ENCODE measurements at places on chromosomes 5 and 9.

- peak; percentile 48 for DNase-seq
Measured at GRCh38 chr9:124941679-124942561, 1.0 kb upstream of the GOLGA1 start.

DNA sequence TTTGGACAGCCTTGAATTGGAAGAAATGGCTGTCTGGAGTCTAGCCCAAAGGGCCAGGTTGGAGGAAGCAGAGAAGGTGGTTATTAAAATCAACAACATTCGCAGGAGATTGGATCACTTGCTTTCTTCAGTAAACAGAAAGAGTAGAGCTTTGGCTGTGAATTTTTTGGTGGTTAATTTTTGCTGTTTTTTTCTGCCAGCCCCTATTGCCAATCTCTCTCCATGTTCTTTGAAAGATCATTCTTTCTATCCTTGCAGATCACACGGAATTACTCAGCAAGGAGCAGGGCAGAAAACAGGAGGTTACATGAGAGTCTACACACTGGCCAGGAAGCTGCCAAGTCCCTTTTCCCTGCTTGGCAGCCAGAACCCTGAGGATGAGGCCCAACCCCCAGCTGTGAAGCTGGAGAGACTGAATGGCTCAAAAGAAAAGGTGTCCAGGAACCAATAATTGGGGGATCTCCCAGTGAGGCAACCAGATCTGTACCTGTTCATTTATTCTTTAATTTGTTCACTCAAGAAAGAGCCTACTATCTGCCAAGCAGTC lies 13.0 kb downstream of the GLRX start:
- DNase-seq = no peak

DNA sequence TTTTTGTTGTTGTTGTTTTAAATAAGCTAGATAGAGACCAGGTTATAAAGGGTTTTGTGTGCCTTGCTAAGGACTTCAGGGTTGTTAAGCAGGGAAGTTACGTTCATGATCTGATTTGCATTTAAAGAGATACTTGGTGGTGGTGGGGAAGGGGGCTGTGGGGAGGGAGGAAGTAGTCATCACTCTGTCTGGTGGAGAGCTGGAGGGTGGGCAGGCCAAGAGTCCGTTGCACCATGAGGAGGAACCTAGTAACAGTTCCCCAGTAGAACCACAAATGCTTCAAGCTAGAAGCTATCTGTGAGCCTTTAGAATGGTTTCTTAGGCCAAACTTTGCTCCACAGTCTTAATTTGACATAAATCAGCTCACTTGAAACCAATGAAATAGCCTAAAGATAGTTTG lies 18.7 kb upstream of the ROPN1L start:
- DNase-seq = no peak

DNA sequence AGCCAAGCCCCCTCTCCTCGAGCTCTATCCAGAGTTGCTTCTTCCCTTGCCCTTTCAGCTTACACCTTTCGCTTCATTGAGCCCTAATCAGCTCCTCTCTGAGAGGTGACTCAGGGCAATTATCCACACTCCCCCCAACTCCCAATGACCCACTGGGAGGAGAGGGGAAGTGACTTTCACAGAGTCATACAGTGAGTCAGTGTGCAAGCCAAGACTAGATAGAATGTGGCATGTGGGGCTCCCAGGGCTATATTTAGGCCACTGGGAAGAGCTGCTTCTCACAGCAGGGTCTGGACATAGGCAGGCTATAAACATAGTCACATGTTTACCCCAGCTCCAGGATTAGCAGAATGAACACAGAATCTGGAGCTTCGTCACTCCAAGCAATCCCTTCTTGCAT lies 57.4 kb downstream of the NRG2 start:
- DNase-seq = no peak

DNA sequence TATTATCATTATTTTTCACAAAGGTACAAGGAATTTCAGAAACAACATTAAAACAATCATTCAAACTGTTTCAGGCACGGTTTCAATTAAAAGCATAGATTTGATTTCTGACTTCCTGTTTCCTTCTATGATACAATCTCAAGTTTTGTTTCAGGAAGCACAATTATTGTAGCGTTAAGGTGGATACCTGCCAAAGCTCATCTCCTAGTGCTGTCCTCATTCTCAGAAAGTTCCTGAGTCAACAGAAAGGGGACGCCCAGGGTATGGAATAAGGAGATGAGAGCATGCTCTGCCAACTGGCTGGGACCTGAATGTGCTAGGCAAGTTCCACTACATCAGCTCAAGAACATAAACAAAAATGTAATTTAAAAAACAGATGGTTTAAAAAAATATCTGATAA lies 2.0 kb upstream of the TRIM14 start:
- no peak for DNase-seq

- no peak for DNase-seq
Measured at GRCh38 chr5:179758955-179759354, 26.3 kb downstream of the MAML1 start.

GRCh38 chr9:130423272-130423671 lies 21.5 kb upstream of the ASS1 start:
- DNase-seq = no peak

- DNase-seq = no peak
Measured at GRCh38 chr5:74206579-74207550, 433.7 kb downstream of the ENC1 start.

- no peak for DNase-seq
Measured at GRCh38 chr9:117461386-117461785, 46.5 kb upstream of the ASTN2 start.

- no peak for DNase-seq
Measured at GRCh38 chr9:18605766-18606180, 131.8 kb downstream of the ADAMTSL1 start.

GRCh38 chr5:17355586-17356346 lies 138.3 kb downstream of the BASP1 start:
- no peak for DNase-seq

DNA sequence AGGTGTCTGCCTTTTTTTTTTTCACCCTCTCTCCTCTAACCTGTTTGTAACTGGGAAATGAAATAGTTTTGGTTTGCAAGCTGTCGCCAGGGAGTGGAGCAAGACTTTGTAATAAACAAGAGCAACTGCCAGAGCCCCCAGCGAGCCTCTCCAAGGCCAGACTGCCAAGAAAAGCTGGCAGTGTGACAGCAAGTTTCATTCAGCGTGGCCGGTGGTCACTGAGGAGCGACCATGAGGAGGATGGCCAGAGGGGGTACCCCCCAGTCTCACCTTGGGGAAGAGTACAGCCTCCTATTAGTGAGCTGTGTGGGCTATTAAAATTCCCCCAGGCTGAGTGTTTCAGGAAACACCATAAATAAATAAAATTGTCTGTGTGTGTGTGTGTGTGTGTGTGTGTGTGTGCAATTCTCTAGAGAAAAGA lies 49.9 kb downstream of the ZFAND5 start:
- DNase-seq = no peak

DNA sequence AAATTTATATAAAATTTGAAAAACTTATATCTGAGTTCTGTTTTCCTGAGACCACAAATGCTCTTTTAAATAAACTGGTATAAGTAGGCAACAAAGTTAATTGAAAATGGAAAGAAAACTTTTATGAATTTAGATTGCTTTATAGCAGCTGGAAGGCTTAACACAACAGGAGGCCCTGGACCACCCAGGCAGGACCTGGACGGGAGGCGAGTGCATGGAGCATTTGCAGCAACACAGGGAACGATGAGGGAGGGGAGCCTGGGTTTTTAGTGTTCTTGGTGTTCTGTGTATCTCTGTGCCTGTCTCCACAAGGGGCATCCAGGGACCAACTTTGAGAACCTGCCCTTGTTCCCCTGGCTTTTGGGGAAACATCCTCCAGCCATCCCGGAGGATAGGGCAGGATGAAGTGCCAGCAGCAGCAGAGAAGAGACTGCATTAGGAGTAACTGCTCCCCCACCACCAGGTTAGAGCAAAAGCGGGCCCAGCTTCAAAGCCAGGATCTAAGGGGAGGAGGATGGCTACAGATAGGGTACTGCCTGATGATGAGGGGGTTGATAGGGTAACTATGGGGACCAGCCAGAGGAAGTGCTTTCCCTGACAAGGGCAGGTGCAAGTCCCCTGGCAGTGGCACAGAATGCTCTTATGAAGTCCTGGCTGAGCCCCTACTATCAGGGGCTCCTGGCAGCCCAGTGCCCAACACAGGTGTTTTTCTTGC lies 6.7 kb upstream of the SPATA31E1 start:
- DNase-seq = no peak

DNA sequence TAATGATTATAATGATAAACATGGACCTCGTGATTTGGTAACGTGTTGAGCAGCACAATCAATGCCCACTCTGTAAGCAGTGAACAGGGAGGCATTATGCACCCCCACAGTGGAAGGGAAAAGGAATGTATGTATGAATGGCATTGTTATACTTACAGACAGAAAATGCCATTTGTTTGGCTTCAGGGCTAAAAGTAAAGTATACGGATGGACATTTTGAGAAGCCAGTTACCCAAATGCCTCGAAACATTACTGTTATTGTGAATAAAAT lies 260.2 kb upstream of the PPP1R2B start:
- no peak for DNase-seq

GRCh38 chr5:145764325-145764724 lies 70.8 kb downstream of the PRELID2 start:
- DNase-seq = no peak

DNA sequence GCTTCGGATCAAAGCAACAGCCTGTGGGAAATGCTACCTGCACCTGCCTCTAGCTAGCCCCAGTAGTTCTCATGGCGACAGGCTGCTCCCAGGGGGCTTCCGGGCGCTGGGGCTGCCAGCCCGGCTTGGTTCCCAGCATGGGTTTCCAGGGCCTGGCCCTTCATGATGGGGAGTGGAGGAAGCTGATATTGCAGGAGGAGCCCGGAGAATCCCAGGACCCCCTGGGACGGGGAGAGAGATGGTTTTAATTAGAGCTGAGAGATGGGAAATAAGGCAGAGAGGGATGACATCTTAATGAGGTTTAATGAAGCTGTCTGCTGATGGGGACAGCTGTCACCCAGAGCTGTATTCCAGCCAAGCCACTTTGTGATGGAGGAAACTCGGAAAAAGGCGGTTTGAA lies 78.6 kb downstream of the CFAP77 start:
- no peak for DNase-seq

- DNase-seq = no peak
Measured at GRCh38 chr5:78958672-78959445, 26.3 kb downstream of the ARSB start.

- no peak for DNase-seq
Measured at GRCh38 chr9:70079417-70080037, 35.9 kb downstream of the MAMDC2 start.

GRCh38 chr5:120228262-120229031 lies 235.7 kb upstream of the PRR16 start:
- no peak for DNase-seq

DNA sequence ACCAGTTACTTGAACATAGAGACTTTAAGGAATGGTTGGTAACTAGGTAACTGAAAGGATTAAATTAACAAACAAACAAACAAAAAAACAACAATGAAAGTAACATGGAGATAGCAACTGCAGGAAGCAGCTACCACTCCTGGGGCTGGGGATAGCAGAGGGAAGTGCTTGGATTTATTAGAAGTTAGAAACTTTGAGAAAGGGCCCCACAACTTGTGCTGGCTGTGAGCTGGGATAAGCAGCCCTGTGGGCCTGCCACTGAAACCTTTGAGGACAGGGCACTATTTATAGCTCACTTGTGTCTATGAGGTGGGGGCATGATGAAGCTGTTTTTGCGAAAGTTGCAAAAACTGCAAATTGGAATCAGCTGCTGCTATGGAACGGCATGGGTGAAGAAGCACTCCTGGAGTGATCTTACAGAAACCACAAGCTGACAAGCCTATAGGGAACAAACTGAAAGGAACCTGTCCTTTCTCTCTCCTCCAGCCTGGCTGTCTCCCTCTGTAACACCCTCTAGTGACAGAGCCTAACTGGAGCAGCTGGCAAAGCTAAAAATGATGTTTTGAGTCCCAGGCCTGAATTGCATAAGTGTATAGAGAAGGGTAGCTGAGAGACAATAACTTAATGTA lies 91.4 kb upstream of the RANBP6 start:
- DNase-seq = no peak

- DNase-seq = no peak
Measured at GRCh38 chr9:73979894-73980264, 517.3 kb upstream of the RORB start.
